Neural cell (in vitro differentiated cells): ENCODE measurements at places on chromosomes 3 and 15. TPM values are rescaled to one million over a fixed set of nuclear protein-coding genes. Genes with fewer than 3 reads are reported as not detected.

THRB gene
- polyA plus RNA-seq, result 1.7 TPM in 1 of 2 replicates, not detected in the other

SH3GL3 gene
- 85.8 and 104 TPM in 2 replicates for polyA plus RNA-seq

IL5RA gene
- 0.10 TPM in 1 of 2 replicates, not detected in the other for polyA plus RNA-seq

RNF13 gene
- polyA plus RNA-seq, result 52.3 and 61.5 TPM in 2 replicates

SLC9A9 gene
- 0.22 and 0.54 TPM in 2 replicates for polyA plus RNA-seq
